Stimulated activated CD8-positive, alpha-beta memory T cell treated with anti-CD3 and anti-CD28 coated beads, Interleukin-4, amount 100 ng/mL, for 1 hour (primary cell): ENCODE measurements at places on chromosomes 4 and X.

DNA sequence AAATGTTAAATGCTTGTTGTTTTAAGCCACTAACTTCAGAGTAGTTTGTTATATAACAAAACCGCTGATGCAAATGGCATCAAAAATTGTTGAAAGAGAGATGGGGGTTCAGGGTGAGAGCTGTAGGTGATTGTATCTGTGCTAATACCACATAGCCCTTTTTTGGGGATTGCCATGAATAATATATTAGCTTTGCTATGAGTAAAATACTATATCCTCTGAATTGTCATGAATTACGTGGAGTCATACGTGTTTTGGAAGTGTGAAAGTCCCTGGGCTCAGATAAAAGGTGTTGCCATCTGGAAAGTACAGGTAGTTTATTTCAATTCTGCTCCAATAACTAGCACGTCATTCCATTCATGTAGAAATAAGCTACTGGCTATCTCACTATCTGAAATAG, 30.6 kb downstream of the DYNLT3 start:
- no peak for DNase-seq

DNA sequence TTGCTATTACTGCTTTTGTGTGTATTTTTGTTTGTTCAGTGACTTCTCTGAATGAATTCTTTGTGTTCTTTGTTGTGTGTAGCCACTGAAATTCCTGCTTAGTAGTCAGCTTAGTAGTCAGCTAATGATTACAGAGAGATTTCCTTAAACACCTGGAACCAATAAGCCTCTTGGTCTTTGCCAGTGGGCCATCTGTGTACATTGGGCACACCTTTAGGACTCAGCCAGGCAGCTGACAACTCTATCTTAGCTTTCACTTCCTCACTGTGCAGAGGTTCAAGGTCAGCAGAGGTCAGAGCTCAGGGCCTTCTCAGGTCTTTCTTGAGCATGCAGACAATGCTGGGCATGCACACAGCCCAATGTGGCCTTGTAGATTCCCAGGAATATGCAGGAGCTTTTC, 59.3 kb downstream of the RWDD4 start:
- DNase-seq: no peak

- DNase-seq: no peak
Observed at GRCh38 chr4:111546881-111547280, 598.4 kb upstream of the FAM241A start.

DNA sequence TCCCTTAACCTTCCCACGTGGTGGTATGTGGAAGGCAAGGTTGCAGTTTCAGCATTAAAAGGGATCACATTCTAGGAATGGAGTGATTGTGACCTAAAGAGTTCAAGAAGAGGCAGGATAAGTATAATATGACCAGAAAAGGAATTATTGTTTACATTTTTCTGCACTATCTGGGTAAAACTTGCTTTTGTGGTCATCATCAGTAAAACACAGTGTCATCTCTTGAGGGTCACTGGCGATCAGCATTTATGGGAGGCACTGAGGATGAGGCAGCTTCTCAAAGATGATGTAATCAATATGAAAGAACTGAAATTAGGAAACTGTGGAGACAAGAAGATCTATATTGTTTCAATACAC, 88.7 kb downstream of the CFAP299 start:
- DNase-seq: no peak

DNA sequence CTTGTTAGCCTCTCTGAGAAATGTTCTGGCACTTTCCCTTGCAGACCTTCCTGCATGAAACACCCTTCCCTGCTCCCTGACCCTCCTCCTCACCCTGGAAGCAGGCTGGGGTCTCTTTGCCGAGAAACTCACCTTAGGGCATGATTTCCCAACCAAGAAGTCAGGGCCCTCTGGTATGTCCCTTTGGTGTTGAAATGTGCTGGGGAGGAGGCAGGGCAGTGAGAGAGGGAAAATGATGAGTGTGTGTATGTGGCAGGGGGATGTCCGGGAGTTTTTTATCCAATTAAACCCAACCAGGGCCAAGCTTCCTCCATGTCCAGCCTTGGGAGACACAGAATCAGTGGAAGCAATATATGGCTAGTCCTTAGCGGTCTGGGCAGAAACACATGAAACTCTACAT, 5.1 kb downstream of the ELF4 start:
- no peak for DNase-seq

DNA sequence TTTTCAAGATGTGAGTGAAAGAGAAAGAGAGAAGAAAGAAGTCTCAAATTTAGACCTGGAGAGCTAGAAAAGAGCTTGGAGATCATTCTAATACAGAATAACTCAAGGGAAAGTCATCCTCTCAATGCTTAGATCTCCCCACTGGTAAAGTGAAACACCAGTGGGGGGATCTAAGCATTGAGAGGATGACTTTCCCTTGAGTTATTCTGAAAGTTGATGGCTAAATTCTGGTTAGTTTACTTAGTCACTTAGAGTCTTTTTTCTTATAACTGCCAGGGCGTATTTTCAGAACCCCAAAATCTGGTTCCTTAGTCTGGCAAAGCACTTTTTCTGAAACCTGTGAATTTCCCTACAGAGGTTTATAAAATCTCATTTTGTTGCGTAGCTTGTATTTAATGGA, 198.6 kb downstream of the ARHGAP24 start:
- no peak for DNase-seq

DNA sequence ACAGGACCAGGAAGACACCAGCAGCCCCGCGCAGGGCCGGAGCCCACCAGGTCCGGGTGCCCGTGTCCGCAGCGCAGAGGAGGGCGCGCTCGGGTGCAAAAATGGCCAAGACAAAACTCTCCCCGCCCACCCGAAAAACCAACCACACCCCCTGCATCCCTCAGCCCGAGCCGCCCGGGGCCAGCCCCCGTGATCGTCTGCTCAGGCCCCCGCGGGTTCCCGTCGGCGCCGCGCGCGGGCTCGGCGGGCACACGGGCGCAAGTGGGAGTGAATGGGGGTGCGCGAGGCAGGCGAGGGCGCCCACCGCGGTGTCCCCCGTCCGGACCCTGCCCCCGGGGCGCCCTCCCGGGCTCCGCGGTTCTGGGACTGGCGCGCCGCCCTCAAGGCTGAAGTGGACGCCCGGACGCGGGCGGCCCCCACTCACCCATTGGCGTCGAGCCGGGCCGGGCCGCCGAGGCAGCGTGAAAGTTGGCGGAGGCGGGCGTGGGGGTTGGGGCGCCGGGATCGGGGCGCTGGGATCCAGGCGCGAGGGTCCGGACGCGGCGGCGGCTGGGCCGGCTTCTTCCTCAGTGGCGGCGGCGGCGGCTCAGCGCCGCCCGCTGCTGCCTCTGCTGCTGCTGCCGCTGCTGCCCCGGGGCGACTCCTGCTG, 393 bp downstream of the SH3KBP1 start:
- DNase-seq: peak; percentile 30

GRCh38 chrX:21757960-21758359, at the start of gene SMPX:
TSS of gene SMPX (minus strand) at chrX:21758116. CDS start at chrX:21754290, 3,826 bp downstream.
- DNase-seq: no peak

- DNase-seq: no peak
Observed at GRCh38 chrX:1587161-1587560, 4.2 kb upstream of the AKAP17A start.

GRCh38 chr4:105357258-105357980, 116.4 kb downstream of the PPA2 start:
- DNase-seq: no peak

DNA sequence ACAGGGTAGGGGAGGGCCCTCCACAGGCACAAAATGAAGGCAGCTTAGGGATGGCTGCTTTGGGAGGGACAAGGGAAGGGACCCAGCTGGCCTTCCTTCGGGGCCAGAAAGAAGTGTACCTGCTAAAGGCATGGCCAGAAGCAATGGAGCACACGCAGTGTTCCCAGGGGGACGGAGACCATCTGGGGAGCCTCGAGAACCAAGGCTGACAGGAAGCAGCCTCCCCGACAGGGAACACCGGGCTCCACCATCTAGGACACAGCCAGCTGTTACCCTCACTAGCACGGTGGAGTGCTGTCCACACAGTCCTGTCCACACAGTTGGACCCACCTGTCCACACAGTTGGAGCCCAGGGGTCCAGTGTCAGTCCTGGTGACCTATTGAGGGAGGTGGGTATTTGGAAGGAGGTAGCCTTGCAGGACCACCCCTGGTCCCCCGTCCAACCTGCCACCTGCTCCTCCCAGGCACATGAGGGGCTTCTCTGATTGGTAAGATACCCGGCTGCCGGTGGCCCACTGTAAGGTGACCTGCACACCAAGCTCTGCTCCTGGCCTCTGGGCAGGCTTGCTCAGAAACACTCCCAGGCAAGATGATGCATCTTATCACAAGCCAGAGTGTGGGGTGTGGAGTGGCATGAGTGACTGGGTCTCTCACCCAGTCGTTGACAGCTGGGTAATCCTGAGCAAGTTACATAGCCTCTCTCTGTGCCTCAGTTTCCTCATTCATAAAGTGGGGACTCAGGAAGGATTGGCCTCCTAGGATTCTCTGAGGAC, 20.5 kb upstream of the AFAP1 start:
- DNase-seq: no peak

- DNase-seq: no peak
Observed at GRCh38 chrX:46838486-46838870, 1.6 kb downstream of the RP2 start.

DNA sequence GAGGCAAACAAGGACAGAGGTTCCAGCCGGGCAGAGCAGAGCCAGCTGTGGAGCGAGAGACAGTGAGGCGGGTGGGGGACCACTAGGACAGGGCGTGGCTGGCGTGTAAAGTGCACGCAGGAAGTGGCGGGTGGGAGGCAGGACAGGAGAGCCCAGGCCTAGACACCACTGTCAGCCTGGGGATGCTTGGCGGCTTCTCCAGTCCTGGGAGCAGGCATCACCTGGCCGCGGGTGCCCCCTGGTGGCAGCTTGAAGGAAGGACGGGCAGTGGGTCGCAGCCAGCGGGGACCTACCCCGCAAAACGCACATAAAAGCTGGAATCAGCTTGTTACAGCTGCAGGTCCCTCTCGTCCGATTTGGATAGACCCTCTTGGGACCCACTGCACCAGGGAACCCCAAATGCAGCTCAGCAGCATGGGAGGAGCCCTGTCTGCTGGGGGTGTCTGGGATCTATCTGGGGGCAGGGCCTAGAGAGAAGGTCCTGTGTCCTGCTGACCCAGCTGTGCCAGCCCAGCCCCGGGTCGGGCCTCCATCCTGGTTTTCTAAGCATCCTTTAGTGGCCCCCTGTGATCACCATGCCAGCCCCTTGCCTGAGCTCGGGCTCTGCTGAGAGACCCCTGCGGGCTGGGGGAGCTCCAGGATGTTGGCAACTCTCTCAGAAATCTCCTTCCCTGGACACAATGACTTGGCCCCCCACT, 57.7 kb downstream of the WFS1 start:
- DNase-seq: peak; percentile 69

DNA sequence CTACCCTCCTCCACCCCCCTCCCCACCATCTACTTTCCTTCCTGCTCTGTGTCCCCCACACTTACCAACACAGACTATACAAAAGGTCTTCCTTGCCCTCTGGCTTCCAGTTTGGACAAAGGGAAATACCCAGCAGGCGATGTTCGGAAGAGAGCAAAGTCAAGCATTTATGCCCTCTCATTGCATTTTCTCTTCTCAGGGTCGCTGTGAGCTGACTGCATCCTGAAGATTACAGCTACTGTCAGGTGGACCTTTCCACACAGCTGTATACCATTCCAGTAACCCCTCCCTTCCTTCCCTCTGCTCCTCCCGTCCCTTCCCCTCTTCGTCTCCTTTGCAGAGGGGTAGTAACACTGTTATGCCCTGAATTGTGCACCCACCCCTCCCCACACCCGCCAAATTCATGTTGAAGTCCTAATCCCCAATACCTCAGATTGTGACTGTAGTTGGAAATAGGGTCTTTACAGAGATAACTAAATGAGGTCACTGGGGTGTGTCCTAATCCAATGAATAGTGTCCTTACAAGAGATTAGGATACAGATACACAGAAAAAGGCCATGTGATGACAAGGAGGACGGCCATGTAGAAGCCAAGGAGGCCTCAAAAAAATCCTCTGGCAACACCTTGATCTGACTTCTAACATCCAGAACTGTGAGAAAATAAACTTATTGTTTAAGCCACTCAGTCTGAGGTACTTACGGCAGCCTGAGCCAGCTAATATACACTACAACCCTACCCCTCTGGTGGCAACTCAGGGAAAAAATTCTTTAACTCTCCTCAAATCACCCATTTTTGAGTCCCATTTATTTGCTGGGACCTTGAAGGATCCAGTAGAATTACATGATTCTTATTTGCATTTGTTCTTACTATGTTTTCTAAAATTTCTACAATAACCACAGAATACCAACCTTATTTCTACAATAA, 11.7 kb downstream of the MORF4L2 start:
- no peak for DNase-seq

GRCh38 chr4:186807808-186808629, 84.4 kb upstream of the FAT1 start:
- no peak for DNase-seq

DNA sequence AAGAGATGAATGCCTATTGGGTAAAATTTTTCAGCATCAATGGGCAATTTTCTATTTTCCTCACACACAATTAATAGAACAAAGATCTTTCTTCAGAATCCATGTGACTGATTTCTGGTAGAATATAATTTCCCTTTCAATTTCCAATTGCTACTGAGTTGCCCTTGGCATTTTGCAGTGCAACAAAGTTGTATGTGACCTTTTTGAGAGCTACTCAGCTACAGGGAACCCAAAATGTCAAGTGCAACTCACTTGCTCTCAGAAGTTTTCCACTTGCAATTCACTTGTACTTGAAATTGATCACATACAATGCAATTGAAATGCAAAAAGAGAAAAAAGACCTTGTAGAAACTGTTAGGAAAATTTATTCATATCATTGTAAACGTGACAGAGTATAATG, 245.5 kb downstream of the BANK1 start:
- no peak for DNase-seq

GRCh38 chr4:94603170-94603747, 151.5 kb downstream of the PDLIM5 start:
- DNase-seq: no peak

- DNase-seq: no peak
Observed at GRCh38 chr4:72325215-72325614, 243.8 kb downstream of the ADAMTS3 start.
